ENCODE measurements at places on chromosomes 6 and 20.

GRCh38 chr20:19407196-19407595, 194.8 kb downstream of the SLC24A3 start:
- no peak for DNase-seq

DNA sequence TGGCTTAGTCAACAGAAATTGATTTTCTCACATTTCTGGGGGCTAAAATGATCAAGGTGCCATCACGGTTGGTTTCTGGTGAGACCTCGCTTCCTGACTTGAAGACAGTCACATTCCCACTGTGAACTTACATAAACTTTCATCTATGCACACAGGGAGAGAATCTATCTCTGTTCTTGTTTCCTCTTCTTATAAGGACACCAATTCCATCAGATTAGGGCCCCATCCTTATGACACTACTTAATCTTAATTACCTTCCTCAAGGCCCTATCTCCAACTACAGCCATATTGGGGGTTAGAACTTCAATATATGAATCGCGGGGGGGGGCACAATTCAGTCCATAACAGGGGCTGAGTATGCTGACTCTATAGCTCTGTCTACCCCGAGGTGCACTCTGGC, 10.6 kb upstream of the SCGN start:
- DNase-seq: no peak

DNA sequence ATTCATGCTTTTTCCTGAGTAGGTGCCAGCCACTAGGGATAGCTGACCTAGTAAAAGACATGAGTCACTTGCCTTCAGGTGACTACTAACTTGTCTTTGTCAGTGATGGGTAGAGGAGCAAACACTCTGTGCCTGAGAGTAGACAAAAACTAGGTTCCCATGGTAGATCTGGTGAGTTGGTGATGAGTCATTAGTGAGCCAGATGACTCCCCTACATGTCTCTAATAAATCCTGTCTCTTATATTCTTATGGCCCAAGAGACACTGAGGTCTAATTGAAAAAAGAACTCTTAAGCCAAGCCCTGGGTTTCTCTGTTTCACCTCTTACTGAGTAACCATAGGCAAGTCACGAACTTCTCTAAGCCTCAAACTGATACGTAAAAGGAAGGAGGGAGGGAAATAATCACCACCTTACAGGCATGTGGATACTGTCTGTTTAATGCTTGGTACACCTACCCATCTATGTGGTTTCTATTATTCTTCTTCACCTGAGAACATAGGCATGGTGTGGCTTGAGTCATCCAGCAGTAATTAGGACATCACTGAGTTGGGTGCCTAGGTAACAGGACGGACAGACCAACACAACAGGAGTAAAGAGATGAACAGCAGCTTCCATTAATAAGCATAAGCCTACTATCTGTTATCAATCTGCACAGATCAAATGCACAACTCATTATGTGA, 20.3 kb downstream of the TTPAL start:
- no peak for DNase-seq

GRCh38 chr6:50093116-50093937, 43.6 kb upstream of the DEFB112 start:
- DNase-seq: no peak

GRCh38 chr20:10622657-10623418, 51.0 kb downstream of the JAG1 start:
- DNase-seq: no peak

DNA sequence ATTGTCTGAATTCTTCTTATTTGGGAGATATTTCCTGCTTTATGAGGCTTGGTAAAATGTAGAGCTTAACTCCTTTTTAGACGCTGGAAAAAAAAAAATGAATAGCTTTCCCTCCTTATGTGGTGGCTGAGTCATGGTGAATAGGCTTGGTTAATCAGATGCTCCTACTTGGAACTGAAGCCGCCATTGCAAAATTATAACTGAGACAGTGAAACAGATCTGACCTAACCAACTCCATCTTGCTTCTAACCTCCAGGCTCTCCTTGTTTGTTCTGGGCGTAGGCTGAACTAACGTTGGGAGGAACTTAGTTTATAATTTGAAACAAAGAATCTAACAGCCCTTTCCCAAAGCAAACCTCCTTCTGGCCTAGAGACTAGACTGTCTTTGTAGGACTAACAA, 43.2 kb upstream of the PLCB4 start:
- DNase-seq: no peak

- no peak for DNase-seq
These were observed 1.9 kb downstream of the BPIFB1 start for GRCh38 chr20:33284937-33285336.

DNA sequence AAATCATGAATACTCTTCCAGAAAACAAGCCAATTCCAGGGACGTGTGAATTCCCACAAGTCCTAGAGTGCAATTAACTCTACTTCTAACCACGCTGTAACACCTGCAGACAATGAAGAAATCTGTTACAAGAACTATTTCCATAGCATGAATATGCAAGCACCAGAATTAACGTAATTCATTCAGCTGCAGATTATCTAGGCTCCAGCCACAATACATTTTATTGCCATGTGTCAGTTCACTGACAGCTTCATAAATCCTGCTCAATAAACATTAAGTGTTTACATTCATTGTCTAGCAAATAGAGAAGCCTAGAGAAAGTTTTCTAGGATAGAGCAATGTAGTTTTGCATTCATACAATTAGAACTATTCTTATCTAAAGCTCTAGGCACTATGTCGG, 1348.5 kb downstream of the GRIK2 start:
- DNase-seq: no peak

- DNase-seq: no peak
These were observed 198.6 kb downstream of the BACH2 start for GRCh38 chr6:90098001-90098531.

- no peak for DNase-seq
These were observed 284.8 kb downstream of the SMOC2 start for GRCh38 chr6:168725802-168726201.

DNA sequence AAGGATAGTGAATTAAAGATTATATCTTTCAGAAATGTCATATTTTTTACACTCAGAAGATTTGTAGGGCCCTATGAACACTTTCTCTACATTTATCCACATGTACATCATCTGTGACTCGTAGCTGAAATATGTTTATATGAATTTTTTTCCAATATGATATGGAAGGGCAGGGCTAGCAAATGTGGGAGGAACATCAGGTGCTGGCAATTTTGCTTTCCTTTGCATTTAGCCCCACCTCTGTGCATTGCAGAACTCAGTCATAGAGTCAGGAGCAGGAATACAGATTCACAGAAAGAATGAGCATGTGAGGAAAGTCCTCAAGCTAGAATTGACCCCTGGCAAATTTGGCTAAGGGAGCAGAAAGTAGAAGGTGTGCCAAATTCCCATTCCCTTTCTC, 129.9 kb downstream of the CRYBG1 start:
- no peak for DNase-seq

- no peak for DNase-seq
These were observed 89.9 kb downstream of the CD83 start for GRCh38 chr6:14207448-14207847.

DNA sequence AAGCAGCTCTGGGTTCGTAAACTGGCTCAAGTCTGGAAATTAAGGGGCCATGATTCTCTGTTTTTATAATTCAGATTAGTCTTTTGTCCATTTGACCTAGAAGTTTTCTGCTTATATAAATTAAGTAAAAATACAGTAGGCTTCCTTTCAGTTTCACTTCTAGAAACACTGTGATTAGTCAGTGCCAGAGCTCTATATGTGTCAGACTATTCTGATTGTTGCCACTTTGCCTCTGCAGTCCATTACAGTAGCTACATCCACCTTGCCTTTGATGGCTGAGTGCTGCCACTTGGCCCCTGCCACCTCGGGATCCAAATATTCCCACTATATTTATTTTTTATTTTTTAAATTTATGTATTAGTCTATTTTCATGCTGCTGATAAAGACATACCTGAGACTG, 7.9 kb downstream of the ZC2HC1B start:
- DNase-seq: no peak

GRCh38 chr20:36792422-36792821, 18.9 kb upstream of the DSN1 start:
- DNase-seq: no peak

DNA sequence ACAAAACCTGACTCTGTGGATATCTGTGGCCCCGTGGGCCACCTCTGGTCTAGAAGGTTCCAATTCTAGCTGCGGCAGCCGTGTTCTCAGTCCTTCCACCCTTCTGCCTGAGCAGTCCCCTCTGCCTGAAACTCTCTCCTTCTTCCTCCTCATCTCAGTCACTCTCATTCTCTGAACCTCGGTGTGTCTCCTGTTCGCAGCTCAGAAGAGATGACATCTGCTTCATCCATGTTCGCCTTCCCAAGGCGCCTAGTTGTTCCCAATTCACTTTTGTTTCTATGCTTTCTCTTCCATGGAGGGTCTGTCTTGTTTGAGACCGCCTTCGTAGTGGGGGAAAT, 95.5 kb downstream of the CEBPB start:
- DNase-seq: no peak

DNA sequence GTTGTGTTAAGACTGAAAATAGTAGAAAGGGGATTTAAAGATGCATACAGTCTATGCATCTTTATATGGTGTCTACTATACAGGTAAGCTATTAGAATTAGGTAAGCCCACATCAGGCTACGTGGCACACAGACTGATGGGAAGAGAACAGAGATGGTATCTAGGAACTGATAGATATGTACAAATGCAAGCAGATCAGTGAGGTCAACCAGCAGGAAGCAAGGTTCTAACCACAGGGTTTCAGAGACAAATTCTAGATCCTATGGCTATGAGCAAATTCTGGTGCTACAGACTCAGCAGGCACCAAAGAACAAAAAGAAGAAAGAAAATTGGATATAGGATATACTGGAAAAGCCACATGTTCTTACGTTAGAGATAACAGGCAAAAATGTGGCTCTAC, 110.6 kb downstream of the TRDN start:
- DNase-seq: no peak

DNA sequence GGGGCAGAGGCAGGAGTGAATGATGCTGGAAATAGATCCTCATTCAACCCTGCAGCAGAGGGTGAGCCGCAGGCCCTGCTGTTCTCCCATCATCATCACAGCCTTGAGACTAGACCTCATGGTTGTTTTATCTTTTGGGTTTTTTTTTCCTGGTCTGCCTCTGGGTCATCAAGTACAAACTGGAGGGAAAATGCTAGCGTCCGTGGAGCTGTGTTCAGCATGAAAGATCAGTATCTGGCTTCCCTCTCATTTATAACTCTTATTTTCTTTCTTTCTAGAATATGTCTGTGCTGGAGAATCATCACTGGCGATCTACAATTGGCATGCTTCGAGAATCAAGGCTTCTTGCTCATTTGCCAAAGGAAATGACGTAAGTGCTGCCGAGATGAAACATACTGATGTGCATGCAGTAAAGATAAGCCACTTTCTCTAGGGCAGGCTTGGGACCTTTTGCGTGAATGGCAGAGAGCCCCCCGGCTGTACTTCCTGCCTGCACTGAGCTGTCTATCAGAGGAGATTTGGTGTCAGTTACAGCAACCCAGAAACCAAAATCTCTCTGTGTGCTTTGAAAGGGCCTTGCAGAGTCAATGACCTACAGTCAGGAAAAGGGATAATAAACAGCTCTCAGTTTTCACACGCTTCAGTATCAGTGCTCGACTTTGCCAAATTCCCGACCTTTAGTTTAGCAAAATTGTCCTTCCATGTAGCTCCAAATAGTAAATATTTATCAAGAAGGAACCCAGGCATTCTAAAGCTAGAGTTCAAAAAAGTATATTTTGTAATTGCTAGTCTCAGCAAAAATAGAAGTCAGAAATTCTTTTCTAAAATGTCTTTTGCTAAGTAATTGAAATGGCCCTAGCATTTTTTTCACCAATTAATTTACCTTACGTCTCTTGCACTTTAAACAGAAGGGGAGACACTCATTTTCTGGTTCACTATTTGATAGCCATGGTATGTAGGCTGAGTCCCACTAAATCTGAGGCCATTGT, 76.3 kb downstream of the MTFR2 start:
- DNase-seq: no peak

DNA sequence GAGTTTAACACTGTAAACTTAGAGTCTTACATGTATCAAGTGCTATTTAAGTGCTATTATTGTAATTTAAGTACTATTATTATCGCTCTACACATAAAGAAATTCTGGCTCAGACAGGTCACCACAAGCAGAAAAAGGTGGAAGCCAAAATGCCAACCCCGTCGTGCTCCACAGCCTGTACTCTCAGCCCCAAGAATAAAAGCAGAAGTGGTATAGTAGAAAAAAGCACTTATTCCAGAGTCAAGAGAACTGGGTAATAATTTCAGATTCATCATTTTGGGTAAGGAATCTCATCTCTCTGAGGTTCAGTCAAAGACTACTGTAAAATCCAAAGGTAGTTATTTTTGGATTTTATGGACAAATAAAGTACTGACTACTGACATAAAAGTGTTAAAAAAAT, 943 bp downstream of the ZUP1 start:
- DNase-seq: peak; percentile 40

DNA sequence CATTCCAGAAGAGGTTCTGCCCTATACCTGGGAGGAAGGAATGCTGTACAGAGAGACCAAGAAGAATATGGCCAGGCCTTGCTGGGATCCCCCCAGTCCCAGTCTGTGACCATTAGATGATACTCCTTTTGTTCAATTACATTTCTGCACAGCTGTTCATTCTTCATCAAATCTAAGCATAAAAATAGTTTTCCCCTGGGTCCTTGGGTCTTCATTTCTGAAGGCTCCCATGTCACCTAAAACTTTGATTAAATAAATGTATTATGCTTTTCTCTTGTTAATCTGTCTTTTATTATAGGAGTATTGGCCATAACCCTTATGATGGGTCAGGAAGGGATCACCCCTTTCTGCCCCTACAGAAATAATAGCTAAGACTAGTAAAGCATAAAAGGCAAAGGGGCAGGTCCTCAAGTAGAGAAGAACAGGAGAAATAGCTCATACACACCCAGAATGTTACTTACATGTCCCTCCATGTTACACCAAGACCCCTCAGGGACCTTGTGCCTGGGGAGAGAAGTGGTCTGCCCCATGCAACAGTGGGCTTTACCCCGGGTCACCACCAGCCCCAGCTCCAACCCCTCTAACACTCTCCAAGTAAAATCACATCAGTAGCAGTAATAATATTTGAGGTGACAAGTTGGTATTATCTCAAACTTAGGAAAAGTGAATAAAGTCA, 2.1 kb upstream of the LTA start:
- no peak for DNase-seq

Measured in hematopoietic multipotent progenitor cell treated with erythropoietin and hydrocortisone succinate and interleukin-3 and kit ligand, for 17 days (in vitro differentiated cells).